NCI-H748 treated with DMSO at 0.1 percent for 48 hours (cell line): ENCODE measurements at places on chromosomes 6 and 20.

DNA sequence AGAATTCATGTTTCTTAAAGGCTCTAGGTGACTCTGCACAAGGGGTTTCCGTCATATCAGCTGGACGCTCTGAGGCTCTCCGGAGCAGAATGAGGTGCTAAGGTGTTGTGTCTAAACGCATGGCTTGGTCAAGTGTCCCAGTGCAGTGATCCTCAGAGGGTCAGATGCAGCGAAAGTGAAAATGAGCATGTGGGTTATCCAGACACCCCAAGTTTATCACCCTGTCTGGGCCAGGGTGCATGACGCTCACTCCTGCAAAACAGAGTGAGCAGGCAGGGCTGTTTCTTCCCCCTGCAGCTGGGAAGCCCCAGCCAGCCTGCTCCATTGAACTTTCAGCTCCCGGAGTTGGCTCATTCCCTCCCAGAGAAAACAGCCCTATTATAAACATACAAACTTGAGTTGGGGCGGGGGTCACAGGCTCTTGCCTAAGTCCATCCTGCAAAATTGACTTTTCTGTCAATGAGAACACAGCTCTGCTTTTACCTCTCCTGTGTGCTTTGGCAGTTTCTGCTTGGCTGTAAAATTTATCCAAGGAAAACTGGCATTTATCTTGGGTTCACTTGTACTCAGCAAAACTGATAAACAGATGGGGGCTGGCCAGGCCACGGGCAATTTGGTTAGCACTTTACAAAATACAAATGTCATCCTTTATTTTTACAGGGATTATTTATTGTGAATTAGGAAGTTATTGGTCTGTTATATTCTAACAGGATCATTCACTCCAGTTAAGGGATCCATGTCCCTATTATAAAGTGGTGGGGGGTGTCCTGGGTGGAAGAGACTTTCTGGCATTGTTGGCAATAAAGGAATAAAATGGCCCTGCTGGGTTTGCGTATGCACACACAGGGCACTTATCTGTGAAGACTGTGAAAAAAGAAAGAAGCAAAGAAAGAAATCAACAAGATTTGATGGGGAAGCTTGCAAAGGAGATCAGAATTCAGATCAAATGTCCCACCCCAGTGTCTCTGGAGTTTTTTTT lies 154.9 kb downstream of the FOXA2 start:
- DNase-seq, result no peak

DNA sequence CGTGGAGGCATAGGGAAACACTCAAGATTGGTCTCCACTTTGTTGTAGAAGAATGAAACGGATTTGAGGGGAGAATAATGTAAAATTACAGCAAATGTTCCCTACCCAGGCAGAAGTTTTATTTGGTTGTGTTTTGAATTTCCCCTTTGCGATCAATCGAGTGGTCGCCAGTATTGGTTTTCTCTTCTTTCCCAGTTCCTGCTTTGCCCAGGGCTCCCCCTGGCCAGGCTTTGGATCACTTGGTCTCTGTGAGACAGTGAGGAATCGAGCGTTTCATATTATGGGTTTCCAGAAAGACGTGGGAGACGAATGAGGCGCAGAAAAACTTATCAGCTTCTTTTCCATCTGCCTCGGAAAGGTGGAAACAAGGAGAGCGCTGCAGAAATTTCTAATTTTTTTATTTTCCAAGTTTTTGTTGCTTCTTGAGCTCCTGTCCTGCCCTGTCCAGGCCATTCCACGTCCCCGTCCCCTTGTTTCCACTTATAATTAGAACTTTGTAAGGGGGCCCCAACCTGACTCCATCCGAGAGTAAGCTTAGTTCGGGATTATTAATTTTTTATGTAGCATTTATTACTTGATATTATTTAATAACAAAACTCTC lies 7.5 kb upstream of the TBX18 start:
- no peak for DNase-seq

DNA sequence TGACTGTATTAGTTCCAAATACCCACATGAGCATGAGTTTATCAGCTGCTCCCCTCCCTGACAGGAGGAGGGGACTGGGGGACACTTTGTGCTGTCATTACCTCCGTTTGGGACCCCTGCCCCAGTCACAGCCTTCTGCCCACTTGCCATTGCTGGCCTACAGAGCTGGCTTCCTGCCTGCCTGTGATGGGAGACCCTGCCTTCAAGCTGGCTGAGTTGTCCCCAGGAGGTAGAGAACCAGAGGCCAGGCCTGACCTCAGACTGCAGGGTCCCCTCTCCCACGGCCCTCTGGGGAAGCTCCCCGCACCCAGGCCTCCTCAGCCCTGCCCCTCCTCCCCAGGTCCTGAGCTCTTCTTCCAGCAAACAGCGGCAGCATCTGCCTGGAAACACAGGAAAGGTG lies 105.5 kb downstream of the JPH2 start:
- no peak for DNase-seq

GRCh38 chr6:53578371-53578770 lies 33.5 kb upstream of the GCLC start:
- peak; percentile 61 for DNase-seq

DNA sequence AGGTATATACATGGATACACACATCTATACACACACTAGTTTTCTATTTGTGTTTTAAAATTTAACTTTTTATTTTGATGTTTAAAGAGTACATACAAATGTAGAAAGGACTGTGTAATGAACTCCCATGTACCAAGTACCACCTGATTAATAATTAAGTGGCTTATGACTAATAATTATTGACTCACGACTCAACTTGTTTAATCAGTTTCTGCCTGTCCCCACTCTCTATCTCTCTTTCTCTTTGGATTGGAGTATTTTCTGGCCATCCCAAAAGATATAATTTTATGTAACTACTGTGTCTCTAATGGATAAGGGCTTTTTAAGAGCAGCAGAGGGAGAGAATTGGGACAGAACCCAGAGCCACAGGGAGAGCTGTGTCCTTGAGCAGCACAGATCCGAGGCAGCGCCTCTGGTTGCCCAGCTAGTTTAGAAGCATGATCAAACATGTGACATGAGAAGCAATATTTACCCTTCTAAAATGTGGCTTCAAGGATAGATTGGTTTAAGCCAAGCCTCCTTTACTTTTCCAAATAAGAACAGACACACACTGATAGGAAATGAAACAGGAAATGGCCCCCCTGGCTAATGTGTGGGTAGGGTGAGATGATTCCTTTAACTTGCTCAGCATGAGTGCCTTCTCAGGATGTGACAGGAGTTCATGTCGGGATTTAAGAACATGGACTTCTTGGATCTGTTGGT lies 81.0 kb downstream of the ERMARD start:
- no peak for DNase-seq

- no peak for DNase-seq
These were observed 70.2 kb downstream of the RIN2 start for GRCh38 chr20:19828232-19828631.

GRCh38 chr6:2426561-2427340 lies 181.3 kb upstream of the GMDS start:
- DNase-seq, result no peak

GRCh38 chr20:53284696-53285095 lies 308.9 kb downstream of the ZNF217 start:
- no peak for DNase-seq

DNA sequence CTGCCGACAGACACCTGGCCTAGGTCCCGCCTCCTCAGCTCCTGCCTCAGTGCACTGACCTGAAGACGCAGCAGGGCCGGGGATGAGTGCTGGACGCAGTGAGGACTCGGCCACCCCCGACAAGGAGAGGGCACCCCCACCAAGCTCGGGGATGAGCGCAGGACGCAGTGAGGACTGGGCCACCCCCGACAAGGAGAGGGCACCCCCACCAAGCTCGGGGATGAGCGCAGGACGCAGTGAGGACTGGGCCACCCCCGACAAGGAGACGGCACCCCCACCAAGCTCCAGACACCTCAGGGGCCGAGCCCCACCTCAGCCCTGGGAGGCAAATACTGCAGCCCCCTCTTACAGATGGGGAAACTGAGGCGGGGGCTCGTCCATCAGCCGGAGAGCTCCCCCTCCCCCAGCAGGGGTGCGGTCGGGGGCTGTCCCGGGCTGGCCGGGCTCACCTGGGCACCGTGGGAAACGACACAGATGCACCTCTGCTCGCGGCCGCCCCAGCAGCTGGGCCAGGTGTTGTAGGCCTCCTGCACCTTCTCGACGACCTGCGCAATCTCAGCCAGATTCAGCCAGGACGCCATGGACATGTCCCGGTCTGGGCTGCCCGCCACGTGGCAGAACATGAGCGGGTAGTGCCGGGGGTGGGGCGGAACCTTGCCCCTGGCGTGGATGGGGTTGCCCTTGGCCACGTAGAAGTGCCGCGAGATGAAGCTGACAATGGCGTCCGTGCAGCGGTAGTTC lies 7.5 kb downstream of the HELZ2 start:
- no peak for DNase-seq

DNA sequence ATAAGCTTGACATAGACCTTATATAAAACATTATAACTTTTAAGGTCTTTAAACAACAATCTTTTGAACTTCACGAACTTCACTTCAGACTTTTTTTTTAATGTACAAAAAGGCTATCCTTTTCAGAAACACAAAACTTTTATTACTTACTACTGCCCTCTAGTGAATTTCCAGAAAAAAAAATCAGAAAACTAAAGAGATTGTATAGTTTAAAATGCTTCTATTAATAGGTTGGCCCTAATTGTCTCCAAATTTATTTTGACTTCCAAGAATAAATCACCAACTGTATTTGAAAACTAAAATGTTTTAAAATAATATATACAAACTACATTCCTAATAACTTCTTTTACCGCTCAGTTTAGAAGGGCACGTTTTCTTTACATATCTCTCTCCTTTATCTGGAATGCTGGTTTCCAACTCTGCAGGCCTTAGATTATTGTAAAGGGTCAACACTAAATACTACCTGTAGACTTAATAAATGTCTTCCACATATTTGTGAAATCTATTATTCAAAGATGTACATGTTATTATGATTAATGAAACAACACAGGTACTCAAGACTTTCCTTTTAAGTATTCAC lies 66.8 kb downstream of the LMBRD1 start:
- peak; percentile 42 for DNase-seq

DNA sequence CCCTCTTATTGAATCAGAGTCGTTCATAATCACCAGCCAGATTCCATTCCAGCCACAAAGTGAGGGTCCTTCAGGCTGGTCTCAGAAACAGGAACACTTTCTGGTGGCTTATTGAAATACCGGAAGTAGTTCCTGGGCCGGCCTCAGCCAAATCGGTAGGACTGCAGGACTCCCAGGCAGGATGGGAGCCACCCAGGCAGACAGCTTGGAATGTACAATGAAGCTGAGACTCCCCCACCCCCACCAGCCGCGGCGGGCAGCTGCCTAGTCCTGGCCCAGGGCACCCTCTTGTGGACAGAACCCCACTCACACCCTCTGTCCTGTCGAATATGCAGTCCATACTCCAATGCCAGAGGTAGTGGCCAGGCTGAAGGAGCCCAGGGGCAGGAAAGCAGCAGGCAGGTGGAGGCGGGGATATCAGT lies 43.8 kb downstream of the MDFI start:
- DNase-seq, result peak; percentile 88

- DNase-seq, result no peak
These were observed 33.7 kb downstream of the GJA10 start for GRCh38 chr6:89927791-89928550.

DNA sequence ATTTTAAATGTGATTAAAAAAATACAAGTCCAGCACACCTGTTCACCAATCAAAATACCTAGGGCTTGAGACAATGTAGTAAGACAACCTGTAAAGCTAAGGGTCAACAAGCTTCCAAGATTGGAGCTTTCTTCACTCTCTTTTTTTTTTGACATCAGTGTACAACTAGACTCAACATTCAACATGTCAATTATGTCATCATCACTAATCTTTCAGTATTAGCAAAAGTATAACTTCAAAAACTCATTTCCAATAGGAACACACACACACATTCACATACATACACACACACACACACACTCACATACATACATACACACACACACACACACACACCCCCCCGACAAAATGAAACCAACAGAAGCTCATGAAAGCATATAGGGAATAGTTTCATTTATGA lies 26.0 kb downstream of the PRKN start:
- no peak for DNase-seq

DNA sequence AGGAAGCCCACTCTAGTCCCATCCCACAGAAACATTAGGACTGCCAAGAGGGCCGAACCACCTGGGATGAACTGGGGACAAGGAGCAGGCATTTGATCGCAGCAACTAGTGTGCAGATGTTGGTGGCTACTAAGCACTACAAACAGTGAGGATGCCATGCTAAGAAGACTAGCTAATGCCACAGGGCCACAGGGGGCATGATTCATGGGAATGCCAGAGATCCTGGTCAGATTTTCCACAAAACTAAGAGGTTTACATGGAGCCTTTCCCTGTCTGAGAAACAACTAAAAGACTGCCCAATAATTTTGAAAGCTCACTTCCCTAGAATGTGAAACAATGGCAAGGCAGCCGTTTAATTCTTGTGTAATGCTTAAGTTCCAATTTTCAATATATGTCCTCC lies 375.9 kb upstream of the PTCHD4 start:
- DNase-seq, result no peak

DNA sequence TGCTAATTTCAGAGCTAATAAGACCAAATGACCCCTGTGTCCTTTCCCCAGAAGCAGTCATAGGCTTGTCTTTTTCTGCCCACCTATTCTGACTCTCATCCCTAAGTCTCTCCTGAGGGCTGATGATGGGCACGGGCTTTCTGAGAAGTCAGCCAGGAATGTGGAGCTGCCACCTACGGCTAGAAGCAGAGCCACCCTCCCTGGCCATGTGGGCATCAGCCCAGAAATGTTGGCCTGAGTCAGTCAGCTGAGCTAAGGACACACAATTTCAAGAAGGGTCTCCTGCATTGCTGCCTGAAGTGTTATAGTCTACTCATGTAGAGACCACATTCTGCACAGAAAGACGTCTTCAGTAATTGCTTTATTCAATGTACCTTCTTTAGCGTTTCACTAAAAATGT lies 17.1 kb downstream of the MYLIP start:
- no peak for DNase-seq

- DNase-seq, result no peak
These were observed 173.1 kb downstream of the TFAP2C start for GRCh38 chr20:56801971-56802755.

GRCh38 chr20:57261457-57262251 lies 4.8 kb downstream of the BMP7 start:
- no peak for DNase-seq

DNA sequence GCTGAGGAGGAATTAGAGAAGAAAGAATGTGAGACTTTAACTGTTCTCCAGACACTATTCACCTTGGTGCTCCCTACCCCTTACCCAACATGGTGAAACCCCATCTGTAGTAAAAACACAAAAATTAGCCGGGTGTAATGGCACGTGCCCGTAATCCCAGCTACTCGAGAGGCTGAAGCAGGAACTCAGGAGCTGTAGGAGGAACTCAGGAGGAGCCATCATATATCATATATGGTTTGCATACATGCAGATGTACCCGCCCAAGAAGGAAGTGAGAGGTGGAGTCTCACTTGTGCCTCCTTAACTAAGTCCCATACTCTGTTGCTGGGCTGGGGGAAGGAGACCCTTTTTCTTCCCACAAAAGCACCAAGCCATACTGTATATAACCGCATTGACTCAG lies 35.5 kb upstream of the ME1 start:
- no peak for DNase-seq

GRCh38 chr6:14880677-14881076 lies 365.2 kb upstream of the JARID2 start:
- DNase-seq, result no peak

GRCh38 chr6:101090281-101090680 lies 209.2 kb upstream of the ASCC3 start:
- DNase-seq, result no peak
